NCI-H146 (cell line): ENCODE measurements at places on chromosomes 2 and 18.

GRCh38 chr2:34475156-34475555 lies 876.1 kb upstream of the FAM98A start:
- no peak for DNase-seq

- DNase-seq = no peak
Observed at GRCh38 chr2:119691651-119692245, 12.7 kb downstream of the TMEM177 start.

DNA sequence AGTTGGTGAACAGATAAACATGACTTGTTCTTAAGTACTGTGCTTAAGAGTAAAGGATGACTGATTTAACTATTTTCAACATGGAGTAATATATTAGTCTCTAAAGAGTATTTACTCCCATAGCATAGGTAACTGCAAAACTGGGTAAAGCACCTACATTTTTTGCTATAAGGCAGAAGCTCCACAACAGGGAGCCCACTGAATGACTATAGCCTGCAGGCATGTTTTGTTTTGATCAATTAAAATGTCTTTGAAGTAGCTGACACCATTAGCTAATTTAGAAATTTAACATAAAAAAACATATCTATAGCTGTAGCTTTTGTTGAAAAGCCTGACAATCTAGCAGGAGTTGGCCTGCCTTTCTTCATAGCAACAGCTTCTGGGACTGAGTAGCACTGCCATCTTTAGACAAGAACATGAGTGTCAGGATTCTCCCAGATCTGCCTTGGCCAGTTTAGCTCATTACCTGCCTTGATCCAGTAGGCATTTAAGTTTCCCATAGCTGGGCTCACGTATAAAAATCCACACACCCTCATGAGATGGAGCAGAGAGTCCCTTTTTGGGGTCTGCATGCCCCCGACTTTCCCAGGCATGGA lies 1935.1 kb upstream of the PIK3C3 start:
- DNase-seq = peak; percentile 86

DNA sequence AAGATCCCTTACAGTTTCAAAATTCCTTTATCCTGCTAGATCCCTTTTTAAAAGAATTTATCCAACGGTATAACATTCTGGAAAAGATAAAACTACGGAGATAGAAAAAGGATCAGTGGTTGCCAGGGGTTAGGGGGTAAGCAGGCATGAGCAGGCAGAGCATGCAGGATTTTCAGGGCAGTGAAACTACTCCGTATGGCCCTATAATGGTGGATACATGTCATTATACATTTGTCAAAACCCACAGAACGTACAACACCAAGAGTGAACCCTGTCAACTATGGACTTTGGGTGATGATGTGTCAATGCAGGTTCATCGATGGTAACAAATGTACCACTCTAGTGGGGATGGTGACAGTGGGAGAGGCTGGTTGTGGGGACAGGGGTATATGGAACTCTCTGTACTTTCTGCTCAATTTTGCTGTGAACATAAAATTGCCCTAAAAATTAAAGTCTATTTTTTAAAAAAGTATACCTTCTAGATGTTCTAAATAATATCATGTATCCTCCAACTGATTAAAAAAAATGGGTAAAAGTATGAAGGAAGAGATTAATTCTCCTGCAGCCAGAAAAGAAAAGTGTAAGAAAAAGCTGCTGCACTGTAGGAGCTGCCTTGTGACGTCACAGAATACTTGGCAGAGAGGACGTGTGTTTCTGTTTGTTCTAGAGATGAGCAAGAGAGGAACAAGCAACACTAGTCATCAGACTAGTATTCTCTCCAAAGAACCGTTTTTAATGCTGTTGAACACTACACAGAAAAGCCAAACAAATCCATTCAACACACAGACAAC lies 23.6 kb downstream of the ANKRD44 start:
- DNase-seq = no peak

GRCh38 chr2:189440644-189440946 lies 679 bp upstream of the WDR75 start:
- peak; percentile 67 for DNase-seq
